Activated CD4-positive, alpha-beta T cell treated with anti-CD3 and anti-CD28 coated beads, Interleukin-2, amount 50 U/mL, for 1 hour (primary cell): ENCODE measurements at places on chromosomes 2 and 18.
A peak's percentile ranks its signal among the peaks of the same experiment; 100 is the strongest.

- DNase-seq = no peak
Measured at GRCh38 chr2:65710779-65711295, 278.4 kb upstream of the SPRED2 start.

GRCh38 chr18:63859781-63860475 lies 27.6 kb upstream of the SERPINB2 start:
- DNase-seq = no peak

GRCh38 chr2:157420771-157421323 lies 23.0 kb downstream of the CYTIP start:
- no peak for DNase-seq

DNA sequence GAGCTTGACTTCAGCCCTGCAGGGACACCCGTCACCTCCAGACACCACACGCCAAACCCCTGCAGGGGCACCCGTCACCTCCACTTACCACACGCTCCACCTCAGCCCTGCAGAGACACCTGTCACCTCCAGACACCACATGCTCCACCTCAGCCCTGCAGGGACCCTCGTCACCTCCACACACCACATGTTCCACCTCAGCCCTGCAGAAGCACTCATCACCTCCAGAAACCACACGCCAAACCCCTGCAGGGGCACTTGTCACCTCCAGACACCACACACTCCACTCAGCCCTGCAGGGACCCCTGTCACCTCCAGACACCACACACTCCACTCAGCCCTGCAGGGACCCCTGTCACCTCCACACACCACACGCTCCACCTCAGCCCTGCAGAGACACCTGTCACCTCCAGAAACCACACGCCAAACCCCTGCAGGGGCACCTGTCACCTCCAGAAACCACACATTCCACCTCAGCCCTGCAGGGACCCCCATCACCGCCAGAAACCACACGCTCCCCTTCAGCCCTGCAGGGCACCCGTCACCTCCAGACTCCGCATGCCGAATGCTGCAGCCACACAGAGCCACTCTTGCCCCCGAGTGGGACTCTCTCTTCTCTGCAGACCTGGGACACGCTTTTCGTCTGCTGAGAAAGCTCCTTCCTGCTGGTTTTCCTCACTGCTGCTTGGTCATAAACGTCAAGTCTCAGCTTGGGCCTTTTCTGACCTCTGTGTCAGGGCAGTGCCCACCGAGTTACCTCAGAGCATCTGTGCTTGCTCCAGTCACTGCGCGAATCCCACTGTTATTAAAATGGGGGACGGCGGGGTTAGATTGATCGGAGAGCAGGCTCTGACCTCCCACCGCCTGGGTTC lies 77.5 kb upstream of the SALL3 start:
- DNase-seq = no peak

DNA sequence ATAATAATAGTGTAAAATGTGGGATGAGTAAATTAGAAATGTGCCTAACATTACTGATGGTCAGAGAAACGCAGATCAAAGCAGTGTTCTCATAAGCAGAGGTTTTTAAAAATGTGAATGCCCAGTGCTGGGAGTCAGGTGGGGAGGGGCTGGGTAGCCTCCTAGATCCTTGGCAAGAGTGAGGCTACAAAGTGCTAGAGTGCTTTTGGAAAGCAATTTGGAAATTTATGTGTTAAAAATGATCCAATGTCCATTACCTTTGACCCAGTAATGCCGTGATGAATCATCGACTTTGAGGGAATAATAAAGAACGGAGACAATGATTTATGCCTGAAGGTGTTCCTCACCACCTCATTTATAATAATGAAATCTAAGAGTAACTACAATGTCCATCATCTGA lies 44.9 kb upstream of the TWIST2 start:
- DNase-seq = no peak

GRCh38 chr2:23522726-23523372 lies 137.9 kb downstream of the KLHL29 start:
- no peak for DNase-seq

GRCh38 chr18:58612315-58613055 lies 16.4 kb downstream of the ALPK2 start:
- no peak for DNase-seq

GRCh38 chr2:88690591-88691338 lies 708 bp upstream of the RPIA start:
- DNase-seq = peak; percentile 43

- no peak for DNase-seq
Measured at GRCh38 chr2:3488855-3489763, 30.2 kb downstream of the ADI1 start.

GRCh38 chr18:64110692-64111480 lies 38.0 kb downstream of the LINC00305 start:
- no peak for DNase-seq

- DNase-seq = no peak
Measured at GRCh38 chr18:65752625-65753325, 2.0 kb downstream of the CDH7 start.

GRCh38 chr2:95056461-95057459 lies 31.3 kb downstream of the MAL start:
- DNase-seq = no peak

- DNase-seq = no peak
Measured at GRCh38 chr2:207483477-207483876, 46.3 kb upstream of the CREB1 start.

DNA sequence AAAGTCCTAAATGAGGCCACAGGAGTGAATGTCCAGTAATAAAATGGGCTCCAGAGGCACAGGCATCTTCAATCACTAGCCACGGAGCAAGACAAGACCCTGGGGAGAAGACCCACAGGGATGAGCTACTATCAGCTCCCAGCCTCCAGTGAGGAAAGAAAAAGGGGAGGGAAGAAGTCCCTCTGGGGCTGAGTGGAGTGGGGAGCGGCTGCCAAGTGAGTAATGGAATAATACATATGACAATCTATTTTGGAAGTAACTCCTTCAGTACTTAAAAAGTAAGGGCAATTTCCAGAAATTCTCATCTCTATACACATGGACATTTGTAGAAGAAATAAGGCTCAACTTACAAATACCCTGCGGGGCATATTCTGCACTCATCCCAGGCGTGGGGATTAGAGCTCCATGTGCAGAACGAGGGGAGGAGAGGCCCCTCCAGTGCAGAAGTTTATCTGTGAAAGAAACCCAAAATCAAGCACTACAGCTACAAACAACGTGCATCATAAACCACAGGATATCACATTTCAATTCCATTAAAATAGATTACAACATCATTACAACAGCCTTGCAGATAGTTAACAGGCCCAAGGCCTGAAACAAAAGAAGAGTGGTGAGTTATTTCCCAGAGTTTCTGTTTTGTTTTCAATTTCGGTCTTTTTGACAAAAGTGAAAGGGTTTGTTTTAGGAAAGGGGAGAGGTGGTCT lies 84.9 kb downstream of the BCL11A start:
- DNase-seq = no peak

GRCh38 chr2:238254095-238254723 lies 14.4 kb upstream of the HES6 start:
- no peak for DNase-seq

DNA sequence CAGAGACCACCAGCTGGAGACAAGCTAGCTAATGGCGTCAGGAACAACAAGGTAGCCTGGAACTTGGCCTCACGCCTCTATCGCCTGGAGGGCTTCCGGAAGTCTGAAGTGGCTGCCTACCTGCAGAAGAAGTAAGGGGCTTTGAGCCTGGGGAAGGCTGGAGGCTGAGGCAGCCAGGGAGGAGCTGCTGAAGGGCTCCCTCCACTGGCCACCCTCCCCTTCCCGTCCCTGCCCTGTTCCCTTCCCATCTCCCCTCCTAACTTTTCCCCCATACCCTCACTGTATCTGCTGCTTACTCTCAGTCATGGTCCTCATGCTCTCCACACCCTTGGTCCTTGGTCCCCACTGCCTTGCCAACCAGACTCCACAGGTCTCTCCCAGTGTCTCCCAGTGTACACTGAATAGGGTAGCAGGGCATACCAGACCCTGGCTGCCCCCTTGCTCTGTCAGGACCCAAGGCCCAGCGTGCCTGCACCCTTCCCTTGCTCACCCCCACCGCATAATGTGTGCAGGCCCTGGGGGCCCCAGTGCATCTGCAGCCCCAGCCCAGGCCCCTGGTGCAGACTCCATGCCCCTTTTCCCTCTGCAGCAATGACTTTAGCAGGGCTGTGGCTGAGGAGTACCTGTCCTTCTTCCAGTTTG lies 18.8 kb downstream of the PSD4 start:
- DNase-seq = no peak

- no peak for DNase-seq
Measured at GRCh38 chr2:85468704-85469349, 50.3 kb downstream of the SH2D6 start.

GRCh38 chr2:46134531-46135227 lies 162.5 kb upstream of the EPAS1 start:
- DNase-seq = no peak

DNA sequence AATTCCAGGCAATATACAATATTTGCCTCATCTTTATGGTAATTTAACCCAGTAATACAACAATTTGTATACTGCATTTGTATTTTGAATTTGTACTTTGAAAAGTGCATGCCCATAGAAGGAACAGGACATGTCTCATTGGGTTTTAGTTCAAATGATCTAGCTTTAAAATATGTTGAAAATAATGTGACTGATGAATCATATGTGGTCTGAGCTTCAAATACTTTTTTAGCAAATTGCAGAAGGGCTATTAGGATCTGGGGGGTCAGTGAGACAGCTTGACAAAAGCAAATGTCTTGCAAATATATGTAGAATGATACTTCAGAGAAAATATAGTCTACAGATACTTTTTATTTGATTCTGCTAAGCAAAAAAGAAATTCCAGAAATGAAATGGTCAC lies 248.9 kb downstream of the DCC start:
- no peak for DNase-seq

GRCh38 chr18:34947711-34948125 lies 93.5 kb upstream of the MAPRE2 start:
- DNase-seq = no peak

GRCh38 chr18:29874519-29875098 lies 1167.9 kb downstream of the DSC3 start:
- DNase-seq = no peak

GRCh38 chr2:229825476-229825875 lies 96.3 kb downstream of the TRIP12 start:
- no peak for DNase-seq

DNA sequence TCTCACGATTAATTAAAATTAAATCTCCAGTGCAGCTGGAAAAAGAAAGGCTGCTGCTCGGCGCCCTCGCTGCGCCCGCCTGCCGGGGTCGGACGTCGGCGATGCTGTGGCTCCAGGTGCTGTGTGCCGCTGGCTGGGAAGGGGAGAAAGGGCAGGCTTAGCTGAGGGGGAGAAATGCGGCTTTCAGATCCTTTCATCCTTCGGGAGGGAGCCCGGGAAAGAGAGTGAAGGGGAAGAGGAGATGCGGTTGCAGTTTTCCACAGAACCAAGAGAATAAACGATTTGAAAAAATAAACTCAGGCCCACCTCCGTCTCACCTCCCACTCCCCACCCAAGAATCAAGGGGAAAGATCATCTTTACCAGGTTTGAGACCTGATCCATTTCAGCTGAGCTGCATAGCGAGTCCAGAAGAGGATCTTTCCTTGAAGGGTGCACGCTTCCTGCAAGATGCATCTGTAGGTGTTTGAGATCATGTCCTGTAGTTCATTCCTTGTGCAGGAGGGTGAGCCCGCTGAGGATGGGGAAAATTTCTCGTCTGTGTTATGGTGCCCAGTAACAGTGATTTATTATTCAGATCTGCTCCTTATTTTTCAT lies 495 bp downstream of the TMEM169 start:
- DNase-seq = no peak

- no peak for DNase-seq
Measured at GRCh38 chr2:155035308-155035707, 336.8 kb downstream of the KCNJ3 start.

DNA sequence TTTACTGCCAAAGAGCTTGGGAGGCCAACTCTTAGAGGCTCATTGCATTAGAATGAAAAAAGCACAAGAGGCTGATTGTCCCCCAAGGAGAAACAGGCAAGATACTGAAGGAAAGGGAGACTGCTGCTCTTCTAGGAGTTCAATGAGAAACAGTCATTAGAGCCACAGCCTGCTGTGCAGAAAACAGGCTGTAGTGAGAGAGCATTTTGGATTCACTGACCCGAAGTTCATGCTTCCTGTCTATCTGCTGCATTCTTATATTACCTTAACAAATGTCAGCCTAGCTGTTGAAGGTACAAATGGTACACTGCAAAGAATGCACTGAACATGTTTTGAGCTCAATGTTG lies 423.3 kb downstream of the SETBP1 start:
- no peak for DNase-seq

- DNase-seq = no peak
Measured at GRCh38 chr2:231280846-231281245, 82.4 kb downstream of the ARMC9 start.

- DNase-seq = no peak
Measured at GRCh38 chr18:60277855-60278480, 94.6 kb downstream of the MC4R start.

- DNase-seq = no peak
Measured at GRCh38 chr2:159174759-159175158, 111.7 kb downstream of the WDSUB1 start.

DNA sequence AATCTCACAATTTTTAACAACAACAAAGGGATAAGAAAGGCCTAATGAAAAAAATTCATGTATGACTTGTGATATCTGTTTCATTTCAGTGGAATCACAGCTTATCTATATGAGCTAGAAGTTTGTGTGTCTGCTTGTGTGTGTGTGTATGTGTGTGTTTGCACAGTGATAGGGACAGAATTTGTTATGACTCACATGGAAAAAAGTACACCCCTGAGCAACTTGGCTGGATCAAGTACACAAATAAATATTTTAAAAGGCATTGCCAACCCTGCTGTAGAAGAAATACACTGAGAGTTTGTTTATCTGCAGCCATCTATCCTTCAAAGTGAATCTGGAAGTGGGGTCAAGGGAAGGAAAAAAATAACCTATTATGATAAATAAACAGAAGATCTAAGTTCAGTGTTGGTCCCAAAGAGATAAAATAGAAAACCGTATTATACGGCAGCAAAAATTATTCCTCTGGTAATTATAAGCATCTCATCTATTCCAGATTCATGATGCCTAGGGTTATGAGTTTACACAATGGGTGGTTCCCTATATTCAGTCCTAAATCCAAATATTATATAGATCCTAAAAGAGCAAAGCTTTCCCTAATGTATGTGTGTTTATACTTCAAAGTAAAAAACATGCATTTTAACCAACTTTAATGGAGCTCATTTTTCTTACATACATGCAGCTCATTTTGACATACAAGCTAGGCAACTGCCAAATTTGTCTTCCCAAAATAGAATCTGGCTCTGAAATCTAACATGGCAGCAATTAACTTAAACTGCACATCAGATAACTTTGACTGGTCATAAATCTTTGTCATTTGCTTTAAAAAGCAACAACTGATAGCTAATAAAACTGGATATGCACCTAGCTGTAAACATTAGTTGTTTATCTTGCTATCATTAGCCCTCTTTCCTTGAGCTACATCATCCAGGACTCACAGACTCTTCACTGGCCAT lies 420.6 kb downstream of the IRS1 start:
- no peak for DNase-seq
